ENCODE measurements at places on chromosomes 12 and 14.

DNA sequence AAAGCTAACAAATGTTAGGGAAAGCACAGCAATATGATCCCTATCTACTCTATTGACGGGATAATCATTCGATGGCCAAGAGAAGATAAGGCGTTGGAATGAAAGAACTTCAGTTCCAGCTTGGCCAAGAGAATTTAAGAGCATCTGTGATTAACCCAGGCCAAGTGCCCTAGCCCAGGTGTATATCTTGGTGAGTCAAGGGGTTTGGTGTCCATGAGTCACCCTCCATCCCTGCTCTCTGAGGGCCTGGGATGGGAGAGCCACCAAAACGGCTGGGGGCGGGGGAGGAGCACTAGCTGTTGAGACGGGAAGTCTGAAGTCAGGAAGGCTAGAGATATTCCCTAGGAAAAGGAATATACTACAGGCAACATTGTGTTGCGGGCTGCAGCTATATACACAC, 13.0 kb downstream of the TBPL2 start:
- no peak for DNase-seq

- no peak for DNase-seq
Observed at GRCh38 chr12:6950811-6951540, at the start of gene PTPN6. Gene PTPN6, plus strand, starts transcription at chr12:6951356. Its CDS starts 157 bp downstream, at chr12:6951513.

GRCh38 chr12:9115731-9116559, at the start of gene A2M:
Gene A2M, minus strand, starts transcription at chr12:9115919. Its CDS starts 70 bp downstream, at chr12:9115849.
- DNase-seq: no peak

DNA sequence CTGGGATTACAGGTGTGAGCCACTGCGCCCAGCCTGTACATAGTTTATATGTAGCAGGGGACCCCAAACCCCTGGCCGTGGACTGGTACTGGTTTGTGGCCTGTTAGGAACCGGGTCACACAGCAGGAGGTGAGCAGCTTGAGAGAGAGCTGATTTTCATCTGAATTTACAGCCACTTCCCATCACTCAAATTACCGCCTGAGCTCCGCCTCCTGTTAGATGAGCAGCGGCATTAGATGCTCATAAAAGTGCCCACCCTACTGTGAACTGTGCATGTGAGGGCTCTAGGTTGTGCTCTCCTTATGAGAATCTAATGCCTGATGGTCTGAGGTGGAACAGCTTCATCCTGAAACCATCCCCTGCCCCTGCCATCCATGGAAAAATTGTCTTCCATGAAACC, 119.3 kb downstream of the NTN4 start:
- DNase-seq: no peak

GRCh38 chr14:63179383-63179782, 24.9 kb upstream of the RHOJ start:
- DNase-seq: no peak

DNA sequence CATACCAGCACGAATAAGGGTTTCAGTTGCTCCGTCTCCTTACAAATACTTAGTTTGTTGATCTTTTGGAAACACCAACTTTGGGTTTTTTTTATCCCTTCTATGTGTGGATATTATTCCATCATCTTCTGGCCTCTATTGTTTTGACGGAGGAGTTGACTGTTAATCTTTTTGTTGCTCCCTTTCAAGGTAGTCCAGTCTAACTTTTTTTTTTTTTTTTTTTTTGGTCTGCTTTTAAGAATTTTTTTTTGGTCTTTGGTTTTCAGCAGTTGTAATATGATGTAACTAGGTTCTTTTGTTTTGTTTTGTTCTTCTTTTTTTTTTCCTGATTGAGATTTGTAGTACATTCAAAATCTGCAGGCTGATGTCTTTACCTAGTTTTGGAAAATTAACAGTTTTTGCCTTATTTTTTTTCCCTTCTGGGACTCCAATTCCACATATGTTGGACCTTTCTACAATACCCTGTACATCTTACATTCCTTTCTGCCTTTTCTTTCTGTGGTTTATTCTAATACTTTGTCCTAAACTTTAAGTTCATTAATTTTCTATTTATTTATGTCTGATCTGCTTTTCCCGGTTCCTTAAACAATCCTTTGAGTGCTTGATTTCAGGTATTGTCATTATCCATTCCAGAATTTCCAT, 54.9 kb downstream of the DNAH10 start:
- no peak for DNase-seq

DNA sequence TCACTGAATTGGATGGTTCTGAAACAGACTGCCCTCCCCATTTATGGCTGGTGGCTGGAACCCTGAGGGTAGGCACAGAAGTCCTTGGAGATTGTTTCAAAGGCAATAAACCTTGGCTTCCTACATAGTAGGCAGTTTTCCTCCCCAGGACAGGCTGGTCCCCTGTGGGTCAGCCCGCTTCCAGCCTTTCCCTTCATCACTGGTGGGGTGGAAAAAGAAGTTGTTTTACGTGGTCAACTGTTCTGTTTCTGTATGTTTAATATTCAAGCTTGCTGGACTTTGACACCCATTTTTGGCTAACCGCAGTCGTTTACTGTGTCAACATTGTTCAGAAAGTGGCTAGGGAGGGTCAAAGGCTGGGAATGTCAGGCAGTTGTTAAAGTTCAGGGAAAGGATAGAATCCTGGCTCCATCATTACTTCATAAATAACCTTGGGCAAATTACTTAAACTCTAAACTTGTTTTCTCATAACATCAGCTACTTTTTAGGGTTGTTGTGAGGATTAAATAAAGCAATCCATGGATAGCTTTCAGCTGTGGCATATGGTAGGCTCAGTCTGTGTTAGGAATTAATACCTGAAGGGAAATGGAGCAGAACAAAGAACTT, 2.4 kb downstream of the KLHDC2 start:
- no peak for DNase-seq

GRCh38 chr12:62660756-62661155, 194.1 kb downstream of the MON2 start:
- DNase-seq: peak; percentile 67

GRCh38 chr12:38515912-38516311, 199.3 kb downstream of the ALG10B start:
- no peak for DNase-seq

DNA sequence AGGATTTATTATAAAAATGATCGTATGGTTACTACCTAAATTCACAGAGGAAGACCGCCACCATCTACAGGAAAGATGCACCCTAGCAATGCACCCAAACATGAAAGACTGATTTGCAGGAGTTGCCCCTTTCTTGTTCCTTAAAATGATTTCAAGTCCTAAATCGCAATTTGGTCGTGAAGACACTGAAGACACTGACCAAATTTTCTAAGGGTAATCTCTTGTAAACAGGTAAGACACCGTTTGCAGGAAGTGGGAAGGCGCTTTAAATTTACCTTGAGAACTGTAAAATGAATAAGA, 1.0 kb downstream of the SOS2 start:
- no peak for DNase-seq

GRCh38 chr14:23430723-23431085, 4.8 kb downstream of the MYH7 start:
- DNase-seq: no peak

- no peak for DNase-seq
Observed at GRCh38 chr12:79775355-79776027, 84.7 kb upstream of the PAWR start.

DNA sequence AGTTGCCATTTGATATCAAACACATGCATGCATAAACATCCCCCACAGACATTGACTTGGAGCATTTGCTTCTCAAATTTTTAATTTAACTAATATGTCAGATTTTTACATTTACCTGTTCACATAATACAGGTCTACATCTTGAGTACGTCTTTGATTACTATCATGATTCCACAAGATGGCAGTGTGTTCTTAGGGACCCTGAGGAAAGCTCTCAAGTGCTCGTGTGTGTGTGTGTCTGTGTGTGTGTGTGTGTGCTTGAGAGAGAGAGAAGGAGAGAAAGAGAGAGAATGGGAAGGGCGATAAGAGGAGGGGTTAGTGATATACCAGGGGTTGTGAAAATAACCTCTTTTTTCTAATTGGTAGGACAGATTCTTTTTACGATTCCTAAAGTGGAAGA, 167.1 kb upstream of the OR4E1 start:
- no peak for DNase-seq

GRCh38 chr12:23084236-23084995, 459.4 kb downstream of the ETNK1 start:
- no peak for DNase-seq

DNA sequence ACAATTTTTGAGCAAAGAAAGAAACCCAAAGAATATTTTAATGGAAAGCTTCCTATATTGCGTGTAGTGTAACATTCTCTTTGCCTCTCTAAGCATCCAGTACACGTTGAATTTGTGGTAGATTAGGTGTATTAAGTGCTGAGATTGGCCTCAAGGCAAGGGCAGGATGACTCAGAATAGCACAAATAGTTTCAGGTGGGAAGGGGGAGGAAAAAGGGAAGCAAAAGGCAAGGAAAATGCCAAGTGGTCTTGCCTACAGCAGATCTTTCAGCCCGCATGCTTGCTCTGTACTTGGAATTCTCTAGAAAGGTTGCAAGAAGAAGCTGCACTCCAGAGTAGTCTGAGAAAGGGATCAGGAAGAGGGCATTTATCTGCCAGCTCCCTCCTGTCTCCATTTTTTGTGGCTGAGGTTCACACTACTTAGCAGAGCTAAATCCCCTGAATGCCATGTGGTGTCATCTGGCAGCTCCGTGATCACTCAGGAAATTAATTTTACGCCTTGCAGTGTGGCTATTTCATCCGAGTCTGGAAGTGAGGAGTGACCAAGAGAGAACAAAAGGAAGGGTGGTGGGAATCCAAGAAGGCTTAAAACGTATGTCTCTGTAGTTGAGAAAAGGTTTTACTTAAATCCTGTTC, 28.5 kb downstream of the CDKN1B start:
- no peak for DNase-seq

DNA sequence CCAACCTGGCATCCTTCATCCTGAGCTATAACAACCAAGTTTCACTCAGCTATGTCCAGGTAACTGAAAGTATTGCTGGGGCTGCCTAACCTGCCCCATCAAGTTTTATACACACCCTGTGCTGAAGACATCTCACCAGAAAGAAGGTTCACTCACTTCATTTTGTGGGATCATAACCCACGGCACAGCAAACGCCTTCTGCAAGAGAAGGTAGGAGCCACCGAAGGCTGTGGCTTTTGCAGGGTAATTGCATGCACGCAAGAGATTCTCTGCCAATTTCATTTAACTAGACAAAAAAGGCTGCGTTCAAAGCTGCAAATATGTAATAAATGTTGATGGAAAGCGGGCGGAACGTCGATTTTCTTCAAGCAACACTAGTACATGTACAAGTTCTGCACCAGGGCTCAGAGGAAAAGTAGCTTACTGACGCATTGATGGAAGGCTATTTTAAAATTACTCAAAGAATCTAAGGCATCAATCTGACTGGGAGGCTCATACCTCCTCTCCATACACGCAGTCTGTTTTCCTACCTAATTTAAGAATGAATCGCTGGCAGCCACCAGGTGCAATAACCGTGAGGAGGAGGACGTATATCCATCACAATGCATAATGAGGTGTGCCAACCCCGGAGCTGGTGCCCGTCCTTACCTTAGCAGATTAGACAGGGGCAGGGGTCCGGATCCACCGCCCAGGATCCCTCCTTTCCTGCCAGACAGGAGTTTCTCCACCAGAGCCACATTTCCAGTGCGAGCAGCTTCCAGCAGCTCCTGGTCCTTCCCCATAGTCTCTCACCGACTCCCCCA, 1.1 kb downstream of the ANKS1B start:
- no peak for DNase-seq

DNA sequence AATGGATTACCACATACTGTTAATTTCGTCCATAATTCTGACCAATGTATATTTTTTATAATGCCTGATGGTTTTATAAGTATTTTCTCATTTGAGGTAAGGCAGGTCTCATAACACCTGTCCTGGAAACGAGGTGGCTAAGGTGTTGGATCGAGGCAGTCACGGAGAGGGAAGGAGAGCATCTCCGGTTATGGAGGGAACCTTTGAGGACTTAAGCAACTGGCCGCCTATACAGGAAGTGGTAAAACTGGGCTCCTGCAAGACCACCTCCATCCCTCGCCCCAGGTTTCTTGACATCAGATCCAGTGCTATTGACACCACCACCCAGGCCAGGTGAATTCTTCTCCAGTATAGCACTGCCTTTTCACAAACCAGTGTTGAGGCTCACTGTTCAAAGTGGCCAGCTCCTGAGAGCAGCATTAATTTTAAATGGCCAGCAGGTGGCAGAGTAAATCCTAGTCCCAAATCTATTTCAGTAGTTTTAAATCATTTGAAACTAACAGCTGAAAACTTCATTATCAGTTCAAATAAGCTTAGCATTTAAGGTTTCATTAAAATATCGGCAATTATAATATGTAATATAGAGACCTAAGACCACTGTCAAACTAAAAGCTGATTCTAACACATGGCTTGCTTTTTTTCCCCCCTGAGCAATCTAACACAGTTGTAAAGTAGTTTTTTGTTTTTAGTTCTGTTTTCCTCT, 100.8 kb downstream of the PPM1A start:
- no peak for DNase-seq

- DNase-seq: no peak
Observed at GRCh38 chr14:94681300-94682060, 69.3 kb downstream of the SERPINA3 start.

GRCh38 chr12:115140981-115141655, 457.1 kb upstream of the TBX3 start:
- DNase-seq: no peak

GRCh38 chr12:108270035-108270848, 68.9 kb downstream of the CMKLR1 start:
- no peak for DNase-seq

- DNase-seq: peak; percentile 43
Observed at GRCh38 chr12:103833095-103833775, 7.8 kb downstream of the NT5DC3 start.

DNA sequence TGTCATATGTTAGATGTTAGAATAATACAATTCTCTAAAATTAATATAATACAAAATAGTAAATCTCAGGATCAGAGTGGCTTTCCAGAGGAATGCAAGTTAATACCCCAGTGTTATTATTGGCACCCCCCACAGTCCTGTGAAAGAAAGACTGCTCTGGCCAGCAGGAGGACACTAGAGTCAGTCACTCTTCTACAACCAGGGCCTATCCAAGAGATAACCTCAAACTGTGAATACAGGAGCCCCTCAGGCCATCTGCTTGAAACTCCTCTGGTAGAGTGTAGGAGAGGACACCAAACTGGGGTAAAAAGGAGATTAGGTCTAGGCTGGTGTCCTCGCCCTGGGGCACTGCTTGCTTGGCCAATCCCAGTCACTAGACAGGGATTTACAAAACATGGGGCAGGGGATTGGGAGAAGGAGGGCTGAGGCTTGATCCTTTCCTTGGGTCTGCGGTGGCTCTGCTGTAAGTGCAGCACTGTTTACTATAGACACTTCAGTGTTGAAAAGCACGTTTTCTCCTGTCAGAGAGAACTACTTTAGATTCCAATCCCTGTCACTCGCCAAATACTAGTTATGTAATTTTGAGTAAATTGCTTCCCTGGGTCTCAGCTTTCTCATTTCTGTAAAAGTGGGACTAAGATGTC, 44.5 kb upstream of the PTPRR start:
- no peak for DNase-seq

- DNase-seq: no peak
Observed at GRCh38 chr14:59585891-59586554, 9.4 kb upstream of the CCDC175 start.

GRCh38 chr14:83863042-83863774, 1666.7 kb upstream of the FLRT2 start:
- DNase-seq: no peak

All from BJ (cell line).